ENCODE measurements at places on chromosomes 11 and 22.

GRCh38 chr22:36775586-36775963 is 344 bp downstream of the IFT27 start:
- DNase-seq, result no peak

GRCh38 chr11:108565653-108566052 is 27.9 kb downstream of the EXPH5 start:
- no peak for DNase-seq

- DNase-seq, result peak; percentile 89
Observed at GRCh38 chr22:24247564-24248344, 2.9 kb upstream of the GGT5 start.

DNA sequence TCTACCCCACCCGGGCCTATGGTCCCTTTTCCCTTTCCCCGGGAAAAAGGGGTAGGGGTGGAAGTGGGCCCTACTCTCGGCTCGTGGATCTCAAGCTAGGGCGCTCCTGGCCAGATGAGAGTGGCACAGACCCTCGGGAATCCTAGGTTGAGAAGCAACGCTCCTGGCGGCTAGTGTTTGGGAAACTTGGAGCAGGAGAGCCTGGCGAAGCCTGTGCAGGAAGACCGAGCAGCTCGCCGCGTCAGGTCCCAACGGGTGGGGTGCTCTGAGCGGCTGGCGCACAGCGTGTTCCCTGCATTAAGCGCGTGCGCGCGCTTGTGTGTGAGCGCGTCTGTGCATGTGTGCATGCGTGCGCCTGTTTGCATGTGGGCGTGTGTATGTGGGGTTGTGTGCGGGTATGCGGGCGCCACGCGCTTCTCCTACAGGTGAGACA is 7.1 kb upstream of the FLI1 start:
- DNase-seq, result no peak

GRCh38 chr22:45202333-45203149 is 38.2 kb downstream of the KIAA0930 start:
- DNase-seq, result peak; percentile 34
